ENCODE measurements at places on chromosomes 4 and X.

DNA sequence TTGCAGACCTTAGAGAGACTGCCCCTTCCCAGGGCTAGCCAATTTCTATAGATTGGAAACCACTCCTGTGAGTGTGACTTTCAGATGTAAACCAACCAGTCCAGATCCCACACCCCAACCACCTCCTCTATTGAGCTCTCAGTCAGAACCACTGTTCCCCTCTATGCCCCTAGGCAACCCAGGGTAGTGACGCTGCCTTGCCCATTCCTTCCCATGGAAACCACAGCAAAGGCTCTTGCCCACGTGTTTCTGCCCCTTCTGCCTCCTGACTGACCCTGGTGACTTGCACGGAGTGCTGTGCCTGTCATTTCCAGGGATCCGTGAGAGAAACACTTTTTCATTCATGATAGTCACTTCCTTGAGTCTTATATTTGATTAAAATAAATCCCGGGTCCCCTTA is 32.4 kb downstream of the CYTL1 start:
- DNase-seq, result no peak

DNA sequence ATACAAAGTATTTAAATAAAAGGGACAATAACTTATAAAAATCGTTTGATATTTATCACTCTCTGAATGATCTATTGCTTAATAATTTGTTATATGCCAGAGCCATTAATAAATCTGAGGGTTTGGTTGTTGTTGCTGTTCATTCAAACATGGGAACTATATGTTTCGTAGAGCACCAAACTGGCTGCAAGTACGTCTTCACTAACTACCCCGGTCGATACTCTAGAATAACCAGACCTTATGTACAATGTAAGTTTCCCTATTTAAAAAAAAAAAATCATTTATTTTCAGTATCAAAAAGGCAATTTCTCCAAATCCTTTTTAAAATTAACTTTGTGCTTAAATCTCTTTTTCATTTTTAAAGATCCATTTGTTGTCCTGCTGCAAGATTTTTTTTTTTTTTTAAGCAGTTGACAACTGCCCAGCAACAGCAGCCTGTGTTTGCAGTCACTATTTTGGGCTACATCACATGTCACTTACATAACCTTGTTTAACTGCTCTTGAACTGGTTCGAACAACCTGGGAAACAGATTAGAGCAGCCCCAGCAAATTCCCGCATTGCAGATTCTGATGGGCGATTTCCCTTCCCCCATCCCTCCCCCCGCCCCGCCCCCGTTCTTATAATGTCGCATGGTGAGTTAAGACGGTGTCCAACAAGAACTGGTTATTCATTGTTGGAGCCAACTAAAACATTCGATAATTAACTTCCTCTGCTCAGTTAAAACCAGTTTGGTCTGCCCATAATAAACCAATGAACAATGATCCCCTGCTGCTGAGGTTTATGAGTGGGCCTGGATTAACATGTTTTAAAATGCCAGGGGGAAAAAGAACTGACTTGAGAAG is 238.9 kb downstream of the NR3C2 start:
- no peak for DNase-seq

GRCh38 chr4:48033825-48034413 is 17.3 kb downstream of the NIPAL1 start:
- no peak for DNase-seq

DNA sequence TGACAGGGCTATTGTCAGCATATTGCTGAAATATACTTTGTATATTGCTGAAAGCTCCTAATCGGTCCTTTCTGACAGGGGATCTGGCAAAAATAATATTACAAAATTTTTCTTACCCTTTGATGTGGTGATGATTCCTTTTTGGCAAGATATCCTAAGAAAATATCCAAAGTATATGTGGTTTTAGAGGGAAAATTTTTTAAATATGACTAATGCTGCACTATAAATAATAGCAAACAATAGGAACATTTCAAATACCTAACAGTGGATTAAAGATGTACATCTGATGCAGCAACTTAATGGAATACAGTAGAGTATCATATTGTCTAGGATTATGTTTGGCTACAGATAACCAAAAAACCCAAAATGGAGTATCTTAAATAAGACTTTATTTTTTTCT is 49.6 kb downstream of the RRAGB start:
- no peak for DNase-seq

DNA sequence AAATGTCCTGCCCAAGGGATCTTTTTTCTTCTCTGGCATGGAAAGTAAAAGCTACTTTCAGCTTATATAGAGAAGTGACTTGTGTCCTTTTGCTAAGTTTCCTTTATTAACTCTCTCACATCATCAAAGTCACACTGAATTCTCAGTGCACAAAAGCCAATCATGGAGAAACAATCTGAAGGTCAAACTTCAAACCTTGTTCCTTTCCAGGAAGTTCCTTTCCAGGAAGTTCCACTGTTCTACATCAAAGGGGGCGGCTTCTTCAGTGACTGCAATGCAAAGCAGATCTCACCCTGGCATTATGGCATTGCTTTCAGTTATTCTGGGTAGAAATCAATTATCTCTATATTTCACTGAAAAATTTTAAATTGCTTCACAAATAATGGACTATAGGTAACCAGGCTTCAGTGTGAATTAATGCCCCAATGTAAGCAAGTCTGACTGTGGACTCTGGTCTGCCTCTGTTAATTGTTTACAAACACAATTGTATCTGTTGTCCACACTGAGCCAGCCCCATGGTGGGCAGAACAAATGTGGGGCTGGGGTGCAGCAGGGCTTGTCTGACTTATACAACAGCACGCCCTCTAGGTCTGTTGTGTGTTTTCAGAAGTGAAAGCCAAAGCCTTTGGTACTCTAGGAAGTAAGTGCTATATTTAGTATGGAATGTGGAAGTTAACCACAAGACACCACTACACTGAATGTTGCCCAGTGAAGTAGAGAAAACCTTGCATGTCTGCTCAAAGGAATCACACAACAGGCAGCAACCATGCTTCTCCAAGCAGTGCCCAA is 98.8 kb downstream of the CDS1 start:
- no peak for DNase-seq
